ENCODE measurements at places on chromosomes 13 and 19.

DNA sequence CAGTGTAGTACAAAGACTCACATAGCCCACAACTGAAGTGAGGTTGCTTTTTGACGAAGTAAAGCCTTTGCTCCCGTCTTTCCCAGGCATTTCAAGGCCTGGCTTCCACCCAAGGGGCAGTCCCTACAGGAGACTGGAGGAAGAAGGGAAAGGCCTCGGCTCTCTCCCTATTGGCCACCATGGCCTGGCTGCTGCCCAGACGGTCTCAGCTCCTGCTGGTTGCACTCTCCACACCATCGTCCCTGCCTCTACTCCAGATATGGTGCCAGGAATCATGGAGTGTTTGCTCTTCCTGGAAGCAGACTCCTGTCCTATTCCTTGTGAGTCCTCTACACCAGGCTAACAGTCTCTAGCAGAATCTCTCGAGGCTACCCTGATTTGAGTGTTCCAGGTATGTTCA is 124.1 kb upstream of the UQCRFS1 start:
- no peak for DNase-seq

- DNase-seq = no peak
Observed at GRCh38 chr13:42170029-42170428, 101.9 kb upstream of the AKAP11 start.

GRCh38 chr19:29308977-29309590 is 96.1 kb upstream of the UQCRFS1 start:
- no peak for DNase-seq

DNA sequence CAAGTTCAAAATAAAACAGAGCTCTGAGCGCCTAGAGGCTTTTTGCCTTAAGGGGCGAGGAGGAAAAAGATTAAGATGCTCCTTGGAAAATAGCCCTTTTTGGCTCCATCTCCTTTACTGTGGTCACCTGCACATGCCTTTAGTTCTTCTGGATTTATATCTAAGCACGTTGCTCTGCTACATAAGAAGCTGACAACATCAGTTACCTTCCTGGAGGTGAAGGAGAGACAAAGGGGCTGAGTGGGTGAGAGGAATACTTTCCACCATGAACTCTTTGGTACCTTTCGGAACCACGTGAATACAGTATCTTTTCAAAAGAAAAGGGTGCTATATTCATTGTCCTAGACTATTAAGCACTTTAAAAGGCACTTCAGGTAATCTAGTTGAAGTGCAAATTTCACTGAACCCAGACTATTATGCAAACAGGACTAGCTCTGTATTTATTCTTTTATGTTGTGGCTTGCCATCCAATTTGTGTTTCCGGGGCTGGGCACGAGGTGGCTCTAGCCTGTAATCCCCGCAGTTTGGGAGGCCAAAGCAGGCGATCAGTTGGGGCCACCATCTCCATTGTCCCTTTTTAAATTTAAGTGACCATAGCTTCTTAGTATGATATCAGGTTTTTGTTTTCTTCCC is 201.5 kb downstream of the TM9SF2 start:
- DNase-seq = no peak

DNA sequence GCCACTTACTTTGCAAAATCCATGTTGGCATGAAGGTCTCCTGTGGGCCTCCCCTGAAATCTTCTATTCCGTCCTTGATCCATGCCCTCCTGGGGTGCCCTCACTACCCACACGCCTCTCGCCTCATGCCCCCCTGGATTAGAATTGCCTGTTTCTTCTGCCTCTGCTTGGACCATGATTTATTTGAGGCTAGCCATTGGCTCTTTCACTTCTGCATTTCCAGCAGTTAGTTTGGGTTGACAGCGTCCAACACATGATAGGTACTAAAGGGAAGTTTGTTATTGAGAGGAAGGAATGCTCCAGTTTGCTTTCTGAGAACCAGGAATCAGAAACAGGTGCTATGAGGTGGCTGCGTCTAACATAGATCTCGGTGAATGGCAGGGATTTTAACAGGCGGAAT is 30.5 kb upstream of the TPTE2 start:
- no peak for DNase-seq
